ENCODE measurements at places on chromosomes 11 and 22.

DNA sequence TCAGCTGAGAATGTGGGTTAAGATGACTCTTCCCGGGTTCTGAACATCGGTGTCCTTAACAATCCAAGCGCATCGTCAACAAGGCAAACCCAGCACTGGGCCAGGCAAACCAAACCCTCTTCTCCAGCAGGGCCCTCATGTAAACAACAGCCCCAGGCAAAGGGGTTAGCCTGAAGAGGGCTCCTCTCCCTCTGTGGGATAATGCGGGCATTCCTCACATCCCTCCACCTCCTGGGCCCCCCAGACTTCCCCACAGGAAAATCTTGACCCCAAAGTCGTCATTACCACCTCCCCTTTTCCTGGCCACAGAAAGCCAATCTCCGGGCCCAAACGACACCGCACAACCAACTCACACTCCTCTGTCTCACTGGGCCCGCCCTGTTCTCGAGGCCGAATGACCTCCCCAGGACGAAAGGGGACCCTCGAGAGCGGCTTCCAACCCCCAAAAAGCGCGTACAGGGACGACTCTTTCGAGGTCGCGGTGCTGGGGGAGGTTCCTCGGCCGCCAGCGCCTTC lies 566 bp downstream of the DDB1 start:
- DNase-seq = no peak

DNA sequence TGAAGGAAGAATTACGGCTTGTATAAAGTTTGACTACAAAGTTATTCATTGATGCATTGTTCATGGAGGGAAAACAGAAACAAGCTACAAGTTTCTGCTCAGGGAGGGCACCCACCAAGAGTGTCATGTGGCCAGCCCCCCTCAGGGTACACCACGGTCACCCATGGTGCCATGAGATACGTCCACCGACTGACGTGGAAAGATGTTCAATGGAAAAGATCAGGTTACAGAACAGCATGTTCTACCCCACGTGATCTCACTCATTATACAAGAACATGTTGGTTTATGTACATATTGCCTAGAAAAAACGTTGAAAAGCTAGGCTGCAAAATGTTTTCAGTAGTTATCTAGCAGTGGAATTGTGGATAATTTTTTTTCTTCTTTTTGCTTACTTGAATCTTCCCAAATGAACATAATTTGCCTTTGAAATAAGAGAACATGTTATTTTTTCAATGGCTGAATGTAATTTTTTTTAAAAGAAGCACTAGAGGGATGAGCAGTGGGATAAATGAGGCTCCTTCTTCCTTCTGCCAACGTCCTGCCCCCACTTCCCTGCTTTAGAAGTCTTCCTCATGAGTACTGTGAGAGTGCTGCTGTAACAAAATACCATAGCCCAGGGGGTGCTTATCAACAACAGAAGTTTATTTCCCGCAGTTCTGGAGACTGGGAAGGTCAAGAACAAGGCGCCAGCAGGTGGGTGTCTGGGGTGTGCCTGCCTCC lies 22.5 kb downstream of the RCN1 start:
- no peak for DNase-seq

GRCh38 chr22:39109361-39109760 lies 12.3 kb downstream of the APOBEC3H start:
- DNase-seq = no peak

DNA sequence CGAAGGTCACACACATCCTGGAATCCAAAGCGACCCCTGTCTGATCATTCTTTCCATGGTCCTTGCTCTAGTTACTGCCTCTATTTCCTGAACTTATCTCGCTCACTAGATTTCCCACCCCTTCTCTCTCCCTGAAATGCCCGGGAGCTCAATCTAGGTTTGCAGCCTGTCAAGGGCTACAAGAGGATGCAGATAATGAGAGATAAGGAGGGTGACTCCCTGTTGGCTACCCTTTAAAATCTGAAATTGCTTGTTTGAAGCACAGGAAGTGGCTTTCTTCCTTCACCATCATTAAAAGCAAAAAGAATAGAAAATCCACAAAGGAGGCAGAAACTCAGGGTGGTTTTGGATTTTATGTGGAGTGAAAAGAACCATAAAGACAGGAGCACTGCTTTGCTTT lies 13.0 kb upstream of the FLI1 start:
- DNase-seq = no peak

All from NCI-H2107 (cell line).